Epithelial cell of proximal tubule (primary cell): ENCODE measurements at places on chromosomes 11 and 22. TPM values are rescaled to one million over a fixed set of nuclear protein-coding genes. Genes with fewer than 3 reads are reported as not detected.

Gene PATE2
- 0.07 TPM in 1 of 2 replicates, not detected in the other for total RNA-seq

DNA sequence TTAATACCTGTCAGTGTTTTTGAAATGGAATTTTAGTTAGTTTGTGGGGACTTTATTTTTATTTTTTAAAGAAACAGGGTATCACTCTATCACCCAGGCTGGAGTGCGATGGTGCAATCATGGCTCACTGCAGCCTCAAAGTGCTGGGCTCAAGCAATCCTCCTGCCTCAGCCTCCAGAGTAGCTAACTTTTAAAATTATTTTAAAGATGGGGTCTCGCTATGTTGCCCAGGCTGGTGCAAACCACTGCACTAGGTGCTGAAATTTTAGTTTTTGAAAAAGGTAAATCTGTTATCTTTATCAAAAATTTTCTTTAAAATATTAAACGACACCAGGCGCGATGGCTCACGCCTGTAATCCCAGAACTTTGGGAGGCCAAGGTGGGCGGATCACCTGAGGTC lies 42.6 kb downstream of the AMBRA1 start:
- DNase-seq = no peak

DNA sequence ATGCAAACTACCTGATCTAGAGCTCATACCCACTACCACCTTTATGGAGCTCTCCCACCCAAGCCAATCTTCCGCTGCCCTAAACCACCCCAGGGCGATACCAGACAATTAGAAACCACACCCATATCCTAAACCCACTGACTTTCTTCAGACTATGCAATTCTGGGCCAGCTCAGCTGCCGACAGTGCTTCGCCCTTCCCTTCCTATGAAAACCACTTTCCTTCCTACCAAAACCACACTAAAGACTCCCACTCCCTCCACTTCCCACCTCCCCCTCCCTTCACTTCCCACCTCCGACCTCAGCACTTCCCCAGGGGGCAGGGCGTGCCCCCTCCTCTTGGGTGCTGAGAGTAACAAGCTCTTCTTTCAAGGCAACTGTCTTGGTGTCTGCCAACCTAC lies 25.1 kb downstream of the B3GAT1 start:
- DNase-seq = no peak

- DNase-seq = no peak
These were observed 40.5 kb upstream of the BIRC3 start for GRCh38 chr11:102276783-102277182.

GRCh38 chr11:12243486-12243885 lies 133.1 kb downstream of the MICAL2 start:
- no peak for DNase-seq

Gene OR51I1
- not detected in 2 replicates for total RNA-seq

DNA sequence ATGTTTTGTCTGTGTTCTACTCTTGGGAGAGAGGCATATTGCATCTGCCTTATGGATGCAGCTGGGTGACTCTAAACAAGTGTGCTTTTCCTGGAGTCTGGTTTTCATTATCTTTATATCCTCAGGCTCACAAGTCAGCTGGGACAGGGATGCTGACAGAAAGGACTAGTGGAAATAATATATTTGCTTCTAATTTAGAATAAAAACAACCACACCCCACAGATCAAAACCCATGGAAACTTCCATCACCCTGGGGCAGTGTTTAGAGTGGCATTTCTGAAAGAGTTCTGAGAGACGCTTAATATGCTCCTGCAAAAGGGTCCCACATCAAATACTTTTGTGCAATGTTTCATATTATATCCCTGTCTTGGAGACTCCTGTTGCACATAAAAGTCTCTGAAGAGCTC lies 20.8 kb downstream of the KCNE3 start:
- no peak for DNase-seq

DNA sequence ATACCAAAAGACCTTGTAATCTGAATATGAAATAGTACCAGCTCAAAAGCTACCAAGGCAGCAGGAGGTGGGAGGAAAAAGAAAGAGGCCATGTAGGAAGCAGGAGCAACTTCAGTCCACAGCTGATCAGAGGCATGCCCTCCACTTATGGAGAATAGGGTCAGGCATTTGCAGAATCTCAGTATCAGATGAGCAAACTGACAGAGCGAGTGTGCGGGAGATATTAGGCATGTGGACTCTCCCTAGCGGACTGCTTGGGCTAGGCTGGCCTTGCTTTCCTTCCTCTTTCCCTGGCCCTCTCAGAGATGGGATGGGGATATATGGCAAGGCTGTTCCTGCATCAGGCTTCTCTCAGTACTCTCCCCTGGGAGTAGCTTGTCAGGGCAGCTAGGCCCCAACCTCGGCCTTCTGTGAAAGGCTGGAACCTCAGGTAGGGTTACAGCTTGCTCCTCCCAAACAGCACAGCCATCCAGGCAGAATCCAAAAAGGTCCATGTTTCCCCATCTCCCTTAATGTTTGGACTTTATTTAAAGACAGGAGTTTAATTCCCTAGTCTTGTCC lies 37.0 kb downstream of the ETS1 start:
- no peak for DNase-seq

Gene ANKK1
- 0.17 TPM in 1 of 2 replicates, not detected in the other for total RNA-seq

Gene BATF2
- 0.35 and 1.1 TPM in 2 replicates for total RNA-seq

- DNase-seq = no peak
These were observed 19.7 kb downstream of the GGTLC2 start for GRCh38 chr22:22663861-22664800.

GRCh38 chr11:45899448-45900174 lies 7.5 kb downstream of the FREY1 start:
- no peak for DNase-seq

Gene CSF2RB
- under 0.01 TPM in 1 of 2 replicates, not detected in the other for total RNA-seq

Gene SDF2L1
- 93.2 and 109 TPM in 2 replicates for total RNA-seq

- DNase-seq = no peak
These were observed 4.4 kb downstream of the HPS5 start for GRCh38 chr11:18317551-18317950.

DNA sequence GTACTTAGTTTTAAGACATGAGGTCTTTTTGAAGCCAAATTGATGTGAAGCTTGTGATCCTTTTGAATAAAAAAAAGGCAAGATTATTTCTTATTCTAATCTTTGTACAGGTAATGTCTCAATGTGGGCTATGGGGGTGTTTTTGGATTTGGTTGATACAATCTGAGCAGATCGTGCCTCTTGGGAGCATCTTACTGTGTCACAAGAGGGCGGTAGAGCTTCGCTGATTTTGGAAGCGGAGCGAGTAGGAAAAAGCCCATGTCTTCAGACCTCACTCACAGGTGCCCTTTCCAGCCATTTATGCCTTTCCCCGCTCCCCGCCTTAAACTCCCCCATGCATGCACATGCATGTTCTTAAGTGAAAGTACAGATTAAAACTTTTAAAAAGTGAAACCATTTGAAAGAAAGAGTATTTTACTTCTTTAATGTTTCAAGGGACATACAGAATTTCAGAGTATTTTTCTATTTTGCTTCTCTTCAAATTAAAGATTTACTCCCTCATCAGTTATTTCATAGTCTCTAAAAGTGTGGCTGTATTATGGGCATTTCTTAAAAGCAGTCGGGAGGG lies 18.8 kb downstream of the DDX25 start:
- DNase-seq = peak; percentile 16

GRCh38 chr11:32172848-32173834 lies 82.3 kb downstream of the RCN1 start:
- DNase-seq = no peak
